ENCODE measurements at places on chromosomes 2 and 18.

- no peak for ATAC-seq
Observed at GRCh38 chr2:216294305-216294704, 78.0 kb downstream of the MARCHF4 start.

DNA sequence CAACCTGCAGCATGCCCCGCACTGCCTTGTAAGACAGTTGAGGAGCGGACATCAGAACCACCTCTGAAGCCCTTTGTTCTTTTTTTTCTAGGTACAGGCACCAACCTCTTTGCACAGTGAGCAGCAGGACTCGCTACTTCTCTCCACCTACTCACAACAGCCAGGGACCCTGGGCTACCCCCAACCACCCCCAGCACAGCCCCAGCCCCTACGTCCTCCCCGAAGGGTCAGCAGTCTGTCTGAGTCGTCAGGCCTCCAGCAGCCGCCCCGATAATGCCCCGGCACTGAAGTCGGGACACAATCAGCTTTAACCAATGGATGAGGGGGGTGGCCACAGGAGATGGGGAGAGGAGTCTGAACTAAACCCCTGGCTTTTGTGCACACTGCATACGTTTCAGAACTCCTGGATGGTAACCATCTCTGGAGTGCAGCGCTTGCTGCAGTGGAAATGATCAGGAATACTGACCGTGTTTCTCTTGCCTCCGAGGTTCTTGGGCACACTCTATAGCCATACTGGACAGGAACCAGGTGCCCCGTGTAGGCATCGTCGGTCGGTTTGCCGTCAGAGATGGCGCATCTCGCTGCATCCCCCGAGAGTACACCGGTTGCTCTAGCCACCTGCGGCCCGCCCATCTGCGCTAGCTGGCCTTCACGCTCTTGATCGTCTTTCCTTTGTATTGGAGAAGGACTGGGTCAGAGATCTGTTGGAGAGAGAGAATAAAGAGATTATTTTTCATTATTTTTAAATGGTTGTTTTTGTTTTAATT is 6.6 kb upstream of the RPL31 start:
- no peak for ATAC-seq

DNA sequence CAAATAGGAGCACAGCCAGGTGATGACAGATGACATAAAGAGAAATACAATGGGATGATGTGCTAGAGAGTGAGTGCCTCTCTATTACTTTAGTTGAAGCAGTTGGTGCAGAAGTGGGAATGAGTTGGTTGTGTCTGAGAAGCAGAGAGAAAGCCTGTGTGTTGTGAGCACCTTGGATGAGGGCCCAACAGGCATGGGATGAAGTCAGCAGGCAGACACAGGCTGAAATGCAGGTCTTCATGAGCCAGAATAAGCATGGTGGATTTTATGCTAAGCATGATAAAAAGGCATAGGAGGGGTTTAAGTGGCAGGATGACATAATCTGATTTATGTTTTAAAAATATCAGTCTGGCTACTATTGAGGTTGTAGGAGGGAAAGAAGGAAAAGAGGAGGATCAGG is 71.5 kb downstream of the KLHL14 start:
- ATAC-seq = no peak

DNA sequence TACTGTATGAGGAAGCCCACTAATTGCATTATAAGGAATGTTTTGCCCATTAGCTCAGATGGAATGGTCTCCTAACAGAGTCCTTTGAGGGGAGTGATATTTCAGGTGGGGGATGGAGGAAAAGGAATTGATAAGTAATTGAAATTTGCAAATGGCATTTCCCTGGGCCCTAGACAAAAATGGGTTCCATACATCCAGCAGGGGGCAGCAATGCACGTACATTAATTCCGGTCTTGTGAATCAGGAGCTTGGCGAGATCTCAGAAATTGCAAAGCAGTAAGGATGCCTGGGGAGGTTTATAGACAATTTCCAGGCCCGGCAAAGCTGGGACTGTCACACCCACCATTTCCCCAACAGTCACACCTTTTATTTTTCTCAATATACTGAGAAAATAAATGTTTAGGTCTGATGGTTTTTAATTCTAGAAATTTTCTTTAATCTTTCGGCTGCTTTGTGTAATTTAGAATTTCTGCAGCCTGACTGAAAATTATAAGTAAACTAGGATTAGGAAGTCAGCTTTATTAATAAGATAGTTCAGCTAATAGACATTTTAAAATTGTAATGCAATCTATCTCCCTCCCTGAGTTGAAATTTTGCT is 122.8 kb downstream of the LYPD1 start:
- no peak for ATAC-seq

- ATAC-seq = no peak
Observed at GRCh38 chr2:186605041-186605440, 15.2 kb downstream of the ITGAV start.

DNA sequence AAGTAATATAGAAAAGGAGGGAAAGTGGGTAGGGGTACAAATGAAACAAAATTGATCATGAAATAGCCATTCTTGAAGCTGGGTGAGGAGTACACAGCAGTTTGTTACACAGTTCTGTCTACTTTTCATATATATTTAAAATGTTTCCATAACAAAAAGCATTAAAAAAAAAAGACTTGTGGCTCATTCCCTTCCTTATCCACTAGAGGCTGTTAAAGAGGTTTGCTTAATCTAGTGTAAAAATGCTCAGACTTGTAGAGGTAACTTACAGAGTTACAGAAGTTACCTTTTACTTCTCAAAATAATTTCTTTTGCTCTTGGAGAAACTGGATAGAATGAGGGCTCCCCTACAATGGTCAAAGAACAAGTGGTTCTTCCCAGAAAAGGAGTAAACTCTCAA is 8.1 kb upstream of the WIPF1 start:
- no peak for ATAC-seq

DNA sequence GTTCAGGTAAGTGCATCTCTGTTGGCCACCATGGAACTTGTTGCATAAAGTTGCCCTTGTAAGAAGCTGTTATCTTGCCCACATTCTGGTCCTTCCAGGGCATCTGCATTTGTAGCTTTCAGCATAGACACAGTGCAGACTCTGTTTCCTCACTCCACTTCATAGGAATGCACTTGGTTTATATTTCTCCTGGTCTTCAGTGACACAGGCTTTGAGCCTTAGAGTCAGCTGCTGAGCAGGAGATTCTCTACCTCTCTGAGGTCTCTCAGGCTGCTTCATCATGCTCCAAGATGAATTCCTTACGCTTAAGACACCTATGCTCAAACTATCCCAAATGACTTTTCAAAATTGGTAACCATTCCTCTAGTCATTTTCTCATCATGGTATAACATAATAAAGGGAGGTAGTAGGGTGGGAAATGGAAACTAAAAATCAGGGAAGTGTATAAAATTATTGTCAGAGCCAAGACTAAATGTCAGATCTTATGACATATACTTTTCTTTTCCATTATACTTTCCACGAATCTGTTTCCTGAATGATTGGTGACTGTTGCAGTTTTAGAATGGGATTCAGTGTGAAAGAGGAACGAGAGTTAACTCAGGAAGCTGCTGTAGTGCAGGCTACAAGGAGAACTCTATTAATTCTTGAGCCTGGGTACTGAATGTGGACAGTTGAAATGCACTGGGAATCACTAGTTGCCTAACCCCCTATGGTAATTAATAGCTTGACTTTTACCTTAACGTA is 72.0 kb downstream of the GALNT1 start:
- no peak for ATAC-seq

- no peak for ATAC-seq
Observed at GRCh38 chr18:64966667-64967066, 784.1 kb upstream of the CDH7 start.

DNA sequence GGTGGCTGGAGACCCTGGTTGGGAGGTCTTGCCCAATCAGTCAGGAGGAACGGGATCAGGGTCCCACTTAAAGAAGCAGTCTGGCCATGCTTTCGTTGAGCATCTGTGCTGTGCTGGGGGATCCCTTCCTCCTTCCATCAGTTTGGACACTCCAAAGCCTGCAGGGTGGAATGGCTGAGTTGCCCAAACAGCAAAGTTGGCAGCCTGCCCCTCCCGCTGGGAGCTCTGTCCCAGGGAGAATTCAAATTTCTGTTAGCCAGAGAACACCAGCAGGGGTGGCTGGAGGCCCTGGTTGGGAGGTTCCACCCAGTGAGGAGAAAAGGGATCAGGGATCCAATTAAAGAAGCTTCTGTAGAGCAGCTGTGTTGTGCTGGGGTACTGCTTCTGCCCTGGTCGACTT is 96.9 kb upstream of the CTAGE1 start:
- ATAC-seq = peak; percentile 12

GRCh38 chr18:77055429-77056300 is 76.9 kb downstream of the MBP start:
- peak; percentile 44 for ATAC-seq

DNA sequence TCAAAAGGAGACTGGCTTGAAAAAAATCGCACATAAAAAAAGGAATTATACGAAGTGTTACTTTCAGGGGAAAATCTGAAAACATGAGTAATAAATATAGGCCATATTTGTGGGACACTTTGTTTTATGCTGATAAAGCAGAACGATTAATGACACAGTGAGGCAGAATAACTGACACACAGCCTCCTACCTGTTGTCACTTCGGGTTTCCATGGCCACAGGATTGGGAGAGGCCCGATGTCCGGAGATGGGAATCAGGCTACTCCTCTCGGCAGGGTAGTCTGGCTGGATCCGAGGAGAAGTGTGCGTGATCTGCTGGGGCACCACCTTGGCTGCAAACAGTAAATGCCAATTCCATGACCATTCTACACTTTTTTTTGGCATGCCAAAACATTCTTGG is 31.7 kb downstream of the SAP130 start:
- ATAC-seq = no peak

DNA sequence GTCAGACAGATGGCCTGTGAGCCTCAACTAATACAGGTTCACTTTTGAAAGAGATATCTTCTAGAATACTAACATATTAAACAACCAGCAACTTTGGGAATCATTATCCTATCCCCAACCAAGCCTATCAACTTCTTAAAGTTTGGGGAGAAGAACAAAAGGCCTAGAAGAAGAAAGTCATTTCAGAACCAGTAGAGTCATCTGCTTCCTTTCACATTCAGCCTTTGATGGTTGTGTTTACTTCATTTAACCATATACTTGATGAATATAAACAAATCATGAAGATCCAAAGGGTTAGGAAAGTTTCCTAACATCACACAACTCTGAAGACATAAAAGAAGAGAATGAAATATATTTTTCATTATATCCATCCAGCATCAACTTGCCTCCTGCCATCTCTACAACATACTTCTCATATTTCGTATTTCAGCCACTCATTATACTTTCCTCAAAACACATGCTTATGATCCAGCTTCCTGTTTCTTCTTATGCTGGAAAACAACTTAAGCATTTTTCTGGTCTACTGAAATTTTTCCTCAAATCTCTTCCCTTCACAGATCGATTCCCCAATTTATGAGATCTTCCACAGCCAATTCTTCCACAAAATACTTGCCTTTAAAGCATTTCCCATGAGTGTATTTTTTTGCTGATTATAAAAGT is 114.3 kb downstream of the CACNB4 start:
- ATAC-seq = no peak

DNA sequence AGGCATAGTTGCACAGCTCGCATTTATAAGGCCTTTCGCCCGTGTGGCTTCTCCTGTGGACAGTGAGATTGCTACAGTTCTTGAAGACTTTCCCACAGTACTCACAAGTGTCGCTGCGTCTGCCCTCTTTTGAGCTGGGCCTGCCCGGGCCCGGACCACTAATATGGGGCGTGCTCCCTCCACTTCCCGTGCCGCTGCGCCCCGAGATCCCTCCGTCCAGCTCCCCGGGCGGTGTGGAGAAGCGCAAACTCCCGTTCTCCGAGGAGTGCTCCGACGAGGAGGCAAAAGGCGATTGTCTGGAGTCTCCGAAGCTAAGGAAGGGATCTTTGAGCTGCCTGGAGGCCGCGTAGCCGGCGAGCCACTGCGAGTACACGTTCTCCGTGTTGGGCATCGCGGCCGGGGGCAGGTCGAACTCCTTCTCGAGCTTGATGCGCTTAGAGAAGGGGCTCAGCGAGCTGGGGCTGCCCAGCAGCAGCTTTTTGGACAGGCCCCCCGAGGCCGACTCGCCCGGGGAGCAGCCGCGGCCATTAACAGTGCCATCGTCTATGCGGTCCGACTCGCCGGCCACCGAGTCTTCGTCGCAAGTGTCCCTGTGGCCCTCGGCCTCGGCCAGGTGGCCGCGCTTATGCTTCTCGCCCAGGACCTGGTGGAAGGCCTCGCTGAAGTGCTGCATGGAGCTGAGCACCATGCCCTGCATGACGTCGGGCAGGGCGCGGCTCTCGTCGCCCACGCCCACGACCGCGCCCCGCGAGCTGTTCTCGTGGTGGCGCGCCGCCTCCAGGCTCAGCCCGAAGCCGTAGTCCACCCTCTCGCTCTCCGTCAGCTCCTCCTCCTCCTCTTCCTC is 92.7 kb downstream of the BCL11A start:
- no peak for ATAC-seq

DNA sequence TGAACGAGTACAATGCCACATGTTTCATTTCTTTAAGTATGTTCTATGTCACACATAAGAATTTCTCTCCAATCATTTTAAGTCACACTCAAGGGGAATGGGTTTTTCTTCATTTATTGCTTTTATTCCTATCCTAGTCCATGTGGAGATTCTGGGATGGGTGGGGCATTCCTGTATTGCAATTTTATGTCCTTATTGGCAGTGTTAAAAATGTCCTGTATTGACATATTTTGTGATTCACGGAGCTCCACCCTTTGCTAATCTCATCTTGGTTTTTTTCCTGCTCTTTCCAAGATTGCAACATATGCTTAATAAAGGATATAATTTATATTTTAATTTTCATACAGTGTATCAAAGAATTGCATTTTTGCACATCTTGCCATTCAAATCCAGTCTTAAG is 3.4 kb upstream of the TNFAIP6 start:
- ATAC-seq = no peak

DNA sequence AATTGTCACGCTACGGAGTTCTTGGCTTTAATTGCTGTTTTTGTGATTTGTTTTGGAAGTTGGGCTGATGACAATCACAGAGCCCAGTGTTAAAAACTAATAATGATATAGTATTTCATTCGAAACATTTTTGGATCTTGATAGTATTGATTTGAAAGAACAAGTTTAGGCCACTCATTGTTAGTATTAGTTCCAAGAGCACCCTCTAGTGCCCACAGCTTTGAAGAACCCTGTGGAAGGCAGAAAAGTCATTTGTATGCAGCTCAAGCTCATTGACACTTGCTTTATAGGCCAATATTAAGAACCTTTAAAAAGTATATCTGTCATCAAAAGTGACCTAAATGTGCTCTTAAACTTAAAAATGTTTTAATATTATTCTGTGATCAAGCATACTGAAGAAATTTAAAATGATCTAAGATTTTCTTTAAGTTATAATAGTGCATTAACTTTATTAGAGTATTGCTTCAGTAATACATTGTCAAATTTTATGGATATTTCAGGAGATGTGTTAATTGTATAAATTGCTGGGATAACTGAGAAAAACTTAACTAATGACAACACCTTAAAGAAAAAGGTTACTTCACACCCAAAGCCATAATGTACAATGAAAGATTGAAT is 191.0 kb downstream of the GRB14 start:
- ATAC-seq = no peak

DNA sequence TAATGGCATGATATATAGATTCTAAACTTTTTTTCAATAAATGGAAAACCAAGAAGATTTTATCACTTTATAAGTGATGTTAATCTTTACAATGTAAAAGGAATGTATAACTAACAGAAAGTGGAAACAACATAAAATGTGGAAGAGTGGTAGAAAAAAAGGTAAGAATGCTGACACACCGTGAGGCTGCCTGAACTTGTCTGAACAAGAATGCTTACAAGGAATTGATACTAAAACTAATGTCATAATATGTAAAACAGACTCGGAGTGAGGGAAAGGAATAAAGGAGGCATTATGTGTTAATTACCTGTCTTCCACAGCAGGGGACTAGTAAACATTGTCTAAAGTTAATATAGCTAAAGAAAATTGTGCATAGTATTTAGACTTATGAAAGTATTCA is 958.8 kb upstream of the TMEFF2 start:
- ATAC-seq = no peak

GRCh38 chr2:30915486-30915885 is 108.2 kb upstream of the CAPN13 start:
- ATAC-seq = no peak

Measured in stimulated activated memory B cell treated with anti-CD40 and anti-IgM and Interleukin-4, amounts not matched to agents 10 μg/mL and 1 μg/mL and 100 μg/mL, for 72 hours (primary cell).